ENCODE measurements at places on chromosomes 5 and 9. TPM values are rescaled to one million over a fixed set of nuclear protein-coding genes. Genes with fewer than 3 reads are reported as not detected.

- no peak for DNase-seq
Measured at GRCh38 chr5:177183766-177184360, 50.3 kb downstream of the NSD1 start.

GRCh38 chr9:94853887-94854286 lies 127.4 kb downstream of the AOPEP start:
- no peak for DNase-seq

DNA sequence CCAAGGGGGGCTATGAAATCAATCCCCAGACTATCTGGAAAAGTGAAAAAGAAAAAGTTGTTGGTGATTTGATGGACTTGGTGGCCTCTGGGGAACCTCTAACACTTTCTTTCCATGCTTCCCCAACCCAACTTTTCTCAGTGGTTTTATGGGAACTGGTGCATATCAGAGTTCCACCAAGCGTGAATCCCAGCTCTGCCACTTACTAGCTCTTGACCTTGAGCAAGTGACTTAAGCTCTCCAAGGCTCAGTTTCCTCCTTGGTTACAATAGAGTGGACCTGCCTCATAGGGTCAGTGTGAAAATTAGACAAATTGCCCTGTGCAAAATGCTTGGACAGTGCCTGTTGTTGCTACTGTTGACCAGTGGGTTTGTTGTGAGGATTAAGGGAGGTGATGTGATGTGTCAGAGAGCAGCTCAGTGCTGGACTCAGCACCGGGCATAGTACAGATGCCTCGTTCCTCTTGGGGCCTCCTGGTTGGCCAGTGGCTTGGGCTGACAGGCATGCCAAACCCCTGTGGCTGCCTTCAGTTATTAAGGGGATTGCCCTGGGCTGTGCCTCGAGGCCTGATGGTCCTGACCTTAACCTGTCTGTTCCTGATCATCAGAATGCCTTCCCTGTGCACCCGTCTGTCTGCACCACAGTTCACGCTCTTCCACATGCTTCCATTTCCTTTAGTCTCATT lies 49.3 kb downstream of the COL15A1 start:
- no peak for DNase-seq

OLFM1 gene
- total RNA-seq: 41.2 TPM

DNA sequence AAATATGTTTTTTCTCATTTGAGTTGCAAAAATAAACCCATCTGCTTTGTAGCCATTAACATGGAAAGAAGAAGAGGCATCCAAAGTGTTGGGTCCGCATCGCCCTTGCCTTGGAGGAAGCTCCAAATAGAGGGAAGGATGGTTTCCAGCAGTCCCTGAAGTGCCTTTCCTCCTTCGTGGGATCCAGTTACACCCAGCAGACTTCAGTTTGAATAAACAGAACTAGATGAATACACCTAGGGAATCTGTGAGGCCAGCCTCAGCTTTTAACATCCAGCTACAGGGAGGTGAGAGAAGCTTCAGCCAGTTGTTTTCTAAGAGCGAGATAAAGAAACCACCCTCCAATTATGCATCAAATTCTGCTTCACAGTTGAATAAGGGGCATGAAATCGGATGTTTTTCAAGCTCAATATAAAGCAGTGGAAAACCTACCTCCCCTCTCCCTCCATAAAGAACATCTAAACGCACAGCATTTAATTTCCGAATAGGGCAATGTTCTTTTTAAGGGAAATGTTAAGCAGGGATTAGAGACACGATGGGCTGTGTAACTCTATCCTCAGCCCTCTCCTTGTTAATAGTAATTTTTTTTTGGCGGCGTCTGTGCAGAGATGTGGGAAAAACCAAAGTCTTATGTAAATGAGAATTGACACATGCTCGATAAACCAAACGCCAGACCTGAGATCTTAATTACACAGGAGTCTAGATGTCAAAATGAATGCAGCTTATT lies 264.7 kb downstream of the SLIT3 start:
- DNase-seq: no peak

CD72 gene
- total RNA-seq: 0.12 TPM

ECSCR gene
- 1.8 TPM for total RNA-seq

BARHL1 gene
- total RNA-seq: not detected

OR1Q1 gene
- not detected for total RNA-seq

GRCh38 chr9:137453643-137454081 lies 5.5 kb downstream of the NSMF start:
- DNase-seq: no peak

- DNase-seq: no peak
Measured at GRCh38 chr9:129231022-129231739, 53.1 kb upstream of the IER5L start.

FBXO4 gene
- total RNA-seq: 26.5 TPM

IL13 gene
- total RNA-seq: not detected

- DNase-seq: no peak
Measured at GRCh38 chr5:83914662-83915418, 194.2 kb upstream of the HAPLN1 start.

GRCh38 chr5:16477541-16477940 lies 11.9 kb upstream of the ZNF622 start:
- DNase-seq: no peak

DNA sequence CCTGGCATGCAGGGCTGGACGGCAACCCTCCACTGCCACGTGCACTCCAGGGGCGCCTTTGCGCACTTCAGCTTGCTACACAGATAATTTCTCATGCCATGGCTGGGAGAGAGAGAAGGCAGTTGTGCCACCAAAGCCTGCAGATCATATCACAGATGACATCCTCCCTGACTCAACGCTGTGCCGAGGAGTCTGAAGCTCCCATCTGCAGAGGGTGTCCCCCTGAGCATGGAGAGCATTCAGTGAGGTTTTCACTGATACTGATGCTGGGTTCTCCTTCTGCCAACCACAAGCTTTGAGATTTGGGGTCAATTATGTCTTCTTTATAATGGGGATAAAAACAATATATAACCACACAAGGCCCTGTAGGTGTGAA lies 607.4 kb upstream of the ADAMTS16 start:
- DNase-seq: no peak

- DNase-seq: no peak
Measured at GRCh38 chr5:132019857-132020555, 8.5 kb upstream of the ACSL6 start.

BTNL3 gene
- not detected for total RNA-seq

AGXT2 gene
- not detected for total RNA-seq

DNA sequence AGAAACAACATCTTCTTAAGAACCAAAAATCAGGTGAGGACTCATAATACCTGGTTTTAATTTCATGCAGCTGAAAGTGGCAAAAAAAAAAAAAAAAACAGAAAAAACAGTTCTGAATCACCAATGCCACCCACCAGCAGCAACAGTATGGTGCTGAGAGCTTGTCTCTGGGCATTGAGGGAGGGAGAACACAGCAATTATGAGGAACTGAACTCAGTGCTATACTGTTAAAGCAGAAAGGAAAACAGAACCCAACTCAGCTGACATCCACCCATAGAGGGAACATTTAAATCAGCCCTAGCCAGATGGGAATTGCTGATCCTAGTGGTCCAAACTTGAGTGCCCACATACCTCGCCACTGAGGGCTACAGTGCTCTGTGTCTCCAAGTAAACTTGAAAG lies 657.9 kb downstream of the ACTL7B start:
- DNase-seq: no peak

TEX48 gene
- total RNA-seq: not detected

DNA sequence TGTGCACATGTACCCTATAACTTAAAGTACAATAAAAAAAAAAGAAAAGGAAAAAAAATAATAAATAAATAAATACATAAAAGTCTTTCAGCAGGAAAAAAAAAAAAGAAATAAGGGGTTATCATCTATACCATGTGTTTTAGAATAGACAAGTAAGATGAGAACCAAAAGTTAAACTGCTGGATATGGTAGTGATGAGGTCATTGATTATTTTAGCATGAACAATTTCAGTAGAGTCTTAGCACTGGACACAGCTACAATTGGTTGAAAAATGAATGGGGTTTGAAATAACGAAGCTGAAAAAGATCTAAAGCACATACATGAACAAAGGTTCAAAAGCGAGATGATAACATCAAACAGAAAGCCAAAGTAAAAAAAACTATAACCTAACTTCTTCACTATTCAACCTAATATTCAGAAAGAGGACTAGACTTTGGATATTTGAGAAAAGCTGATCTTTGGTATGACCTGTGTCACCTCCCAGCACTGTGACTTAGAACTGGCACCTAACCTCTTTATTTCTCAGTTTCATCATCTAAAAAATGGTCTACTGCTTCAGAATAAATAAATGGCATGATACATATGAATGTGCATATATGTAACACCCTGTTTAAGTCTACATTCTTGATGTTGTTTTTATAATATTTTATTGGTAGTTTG lies 133.3 kb downstream of the RAB3C start:
- DNase-seq: no peak

NAIP gene
- total RNA-seq: 2.1 TPM

CDH10 gene
- 0.53 TPM for total RNA-seq

- no peak for DNase-seq
Measured at GRCh38 chr9:108639696-108640095, 216.1 kb downstream of the ACTL7B start.

DNA sequence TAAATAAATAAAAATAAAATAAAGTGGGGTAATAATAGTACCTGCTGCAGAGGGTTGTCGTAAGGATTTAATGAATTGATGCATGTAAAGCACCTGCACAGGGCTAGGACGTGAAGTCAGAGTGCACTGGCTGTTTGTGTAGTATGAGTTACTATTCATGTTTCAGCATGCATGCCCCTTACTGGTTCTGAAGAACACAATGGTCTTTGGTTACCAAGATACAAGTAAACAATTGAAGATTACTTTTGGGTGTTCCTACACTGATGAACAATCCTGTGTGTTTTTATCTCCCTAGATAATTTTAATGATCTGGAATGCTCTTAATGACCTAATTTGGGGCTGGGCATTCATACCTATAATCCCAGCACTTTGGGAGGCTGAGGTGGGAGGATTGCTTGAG lies 23.2 kb upstream of the PRRC2B start:
- DNase-seq: no peak

- DNase-seq: peak; percentile 11
Measured at GRCh38 chr9:107141967-107142366, 141.1 kb upstream of the RAD23B start.

RNF180 gene
- total RNA-seq: 0.48 TPM

DNA sequence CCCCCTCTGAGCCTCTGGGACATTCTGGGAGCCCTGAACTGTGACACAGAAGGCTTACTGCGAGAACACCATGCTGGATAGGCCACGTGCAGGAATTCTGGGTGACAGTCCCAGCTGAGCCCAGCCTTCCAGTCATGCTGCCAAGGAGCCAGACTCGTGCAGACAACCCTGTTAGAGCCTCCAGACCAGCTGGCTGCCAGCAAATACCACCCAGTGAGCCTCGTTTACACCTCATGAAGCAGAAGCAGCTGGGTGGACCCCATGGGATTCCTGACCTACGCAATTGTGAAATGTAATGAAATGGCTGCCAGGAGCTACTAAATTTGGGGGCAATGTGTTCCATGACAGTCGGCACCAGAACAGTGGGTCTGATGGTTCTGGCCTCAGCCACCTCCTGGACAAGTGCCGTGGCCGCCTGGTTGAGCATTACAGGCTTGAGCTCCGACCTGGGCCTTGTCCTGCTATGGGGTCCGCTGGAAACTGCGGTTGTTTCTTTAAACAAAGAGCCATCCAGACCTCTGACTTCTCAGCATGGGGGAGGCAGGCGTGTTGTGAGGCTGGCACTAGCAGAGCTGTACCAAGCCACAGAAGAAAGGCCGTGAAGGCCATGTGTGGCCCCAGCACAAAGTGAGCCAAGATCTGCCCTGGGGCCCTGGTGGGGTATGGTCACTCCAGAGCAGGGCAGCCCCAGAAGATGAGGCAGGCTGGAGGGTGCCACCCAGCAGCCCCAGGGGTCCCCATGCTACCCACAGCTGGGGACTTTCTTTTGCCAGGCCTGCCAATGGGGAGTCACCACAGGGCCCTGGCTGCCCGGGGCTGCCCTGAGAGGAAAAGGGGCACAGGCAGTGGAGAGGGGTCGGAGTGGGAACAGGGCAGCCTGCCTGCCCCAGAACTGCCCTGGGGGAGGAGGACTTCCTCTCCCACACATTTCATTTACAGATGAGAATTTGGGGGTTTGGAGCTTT lies 19.3 kb upstream of the RXRA start:
- no peak for DNase-seq

POU5F2 gene
- total RNA-seq: 0.53 TPM

SPINK4 gene
- total RNA-seq: not detected

DNA sequence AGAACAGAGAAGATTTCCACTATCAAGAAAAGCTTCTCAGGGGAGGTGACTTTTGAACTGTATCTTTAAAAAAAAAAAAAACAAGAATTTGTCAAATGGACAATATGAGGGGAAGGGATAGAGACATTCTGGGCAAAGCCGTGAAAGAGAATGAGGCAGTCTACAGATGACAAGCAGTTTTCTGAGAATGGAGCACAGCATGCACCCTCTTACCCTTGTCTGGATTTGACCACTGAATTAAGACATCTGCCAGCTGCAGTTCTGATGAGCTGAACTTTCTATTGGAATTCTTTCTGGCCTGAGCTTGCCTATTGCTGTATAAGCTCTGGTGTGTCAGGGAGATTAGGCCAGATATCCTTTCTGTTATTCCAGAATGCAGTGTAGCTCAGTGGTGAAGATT lies 10.3 kb upstream of the RANBP3L start:
- no peak for DNase-seq

GRCh38 chr5:114362197-114362976 lies 517 bp downstream of the KCNN2 start:
- no peak for DNase-seq

- no peak for DNase-seq
Measured at GRCh38 chr5:176902911-176903664, 3.9 kb upstream of the HK3 start.

GRCh38 chr5:128216860-128217531 lies 133.4 kb downstream of the SLC12A2 start:
- DNase-seq: peak; percentile 94

Data from A172 (cell line).